PC-9 (cell line): ENCODE measurements at places on chromosomes 11 and 22.

DNA sequence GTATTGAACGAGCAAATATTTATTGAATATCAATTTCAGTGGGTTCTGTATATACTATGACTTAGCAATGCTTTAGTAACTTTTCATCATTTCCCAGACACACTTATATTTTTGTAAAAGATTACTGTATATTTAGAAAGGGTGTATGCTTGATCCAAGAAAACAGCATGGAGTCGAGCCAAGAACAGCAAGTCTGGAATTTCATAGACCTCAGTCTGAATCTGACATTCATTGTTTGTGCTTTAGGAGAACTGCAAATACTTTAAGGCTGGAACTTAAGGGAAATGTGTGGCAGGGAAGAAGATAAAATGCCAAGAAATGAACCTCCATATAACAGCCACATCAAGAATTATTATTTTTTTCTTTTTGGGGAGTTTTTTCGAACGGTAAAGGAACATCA is 1156.8 kb downstream of the LRRC4C start:
- no peak for DNase-seq

DNA sequence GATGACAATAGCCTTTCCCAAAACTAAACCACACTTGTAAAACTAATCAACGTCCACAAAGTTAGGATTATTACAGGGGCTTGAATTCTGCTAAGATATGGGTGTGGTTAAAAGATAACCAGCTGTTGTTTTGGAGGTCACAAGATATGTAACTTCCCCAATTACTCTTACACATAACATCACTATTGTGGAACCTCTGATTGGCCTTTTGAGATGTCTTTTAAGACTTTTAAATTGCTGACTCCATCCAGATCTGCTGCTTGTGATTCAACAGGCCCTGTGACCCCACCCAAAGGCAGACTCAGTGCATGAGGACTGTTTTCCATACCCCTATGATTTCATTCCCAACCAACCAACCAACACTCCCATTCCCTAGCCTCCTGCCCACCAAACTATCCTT is 893.9 kb downstream of the OPCML start:
- no peak for DNase-seq

GRCh38 chr11:127679816-127680545 is 679.4 kb upstream of the KIRREL3 start:
- DNase-seq = no peak

DNA sequence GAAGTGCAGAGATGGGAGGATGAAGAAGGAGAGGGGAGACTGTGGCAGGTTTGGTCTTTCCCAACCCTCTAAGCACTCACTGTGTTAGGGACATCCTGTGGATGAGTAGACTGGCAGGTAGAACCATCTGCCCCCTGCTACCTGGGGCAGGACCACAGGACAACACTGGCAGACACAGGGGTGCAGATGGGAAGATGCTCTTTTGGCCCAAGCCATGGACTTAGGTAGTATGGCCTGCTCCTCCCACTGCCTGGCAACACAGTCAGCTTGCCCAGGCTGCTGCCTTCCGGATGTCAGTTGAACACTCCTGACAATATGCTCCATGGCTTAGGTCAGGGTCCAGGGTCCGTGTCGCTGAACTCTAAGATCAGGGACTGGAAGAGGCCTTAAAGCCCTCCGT is 140.7 kb upstream of the NAV2 start:
- no peak for DNase-seq

GRCh38 chr11:113023986-113024385 is 62.8 kb downstream of the NCAM1 start:
- DNase-seq = no peak

- DNase-seq = no peak
Measured at GRCh38 chr11:81059356-81059755, 1618.5 kb upstream of the TENM4 start.

DNA sequence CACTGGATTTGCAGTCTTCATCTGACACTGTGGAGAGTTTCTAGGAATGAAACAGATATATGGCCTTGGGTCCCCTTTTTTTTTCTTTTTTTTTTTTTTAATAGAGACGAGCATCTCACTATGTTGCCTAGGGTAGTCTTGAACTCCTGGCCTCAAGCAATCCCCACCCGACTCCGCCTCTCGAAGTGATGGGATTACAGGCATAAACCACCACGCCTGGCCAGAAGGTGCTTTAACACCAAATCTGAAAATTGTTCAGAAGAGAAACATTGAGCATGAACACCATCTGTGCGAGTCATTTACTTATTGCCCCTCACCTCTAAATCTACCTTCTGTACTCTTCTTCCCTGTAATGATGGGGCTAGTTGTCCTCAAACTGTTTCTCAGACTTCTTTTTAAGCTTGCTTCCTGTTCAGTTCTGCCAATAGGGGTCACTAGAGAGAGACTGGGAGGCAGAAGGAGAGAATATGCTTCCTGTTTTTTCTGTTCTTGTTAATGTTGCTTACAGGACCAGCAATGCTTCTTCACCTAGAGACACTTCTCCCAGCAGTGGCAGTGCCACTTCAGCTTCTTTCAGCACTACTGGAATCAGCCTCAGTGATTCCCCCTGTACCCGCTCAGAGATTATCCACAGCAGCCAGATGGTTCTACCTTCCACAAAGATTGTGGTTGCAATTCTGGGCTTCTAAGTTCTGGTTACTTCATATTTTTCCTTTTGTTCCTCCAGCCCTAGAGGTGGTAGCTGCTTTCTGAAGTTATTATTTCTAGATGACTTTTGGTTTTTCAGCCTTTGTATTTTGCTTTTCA is 20.8 kb upstream of the ZBED5 start:
- DNase-seq = no peak

DNA sequence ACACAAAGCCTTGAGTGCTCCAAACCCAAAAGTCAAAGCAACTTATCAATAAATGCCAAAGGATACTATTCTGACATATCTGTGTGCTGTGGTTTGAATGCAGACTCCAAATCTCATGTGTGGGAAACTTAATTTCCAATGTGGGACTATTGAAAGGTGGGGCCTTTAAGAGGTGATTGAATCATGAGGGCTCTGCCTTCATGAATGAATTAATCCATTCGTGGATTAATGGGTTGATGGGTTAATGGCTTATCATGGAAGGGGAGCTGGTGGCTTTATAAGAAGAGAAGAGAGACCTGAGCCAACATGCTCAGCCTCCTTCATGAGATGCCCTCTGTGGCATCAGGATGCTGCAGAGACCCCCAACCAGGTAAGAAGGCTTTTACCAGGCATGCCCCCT is 16.8 kb upstream of the ZNF280A start:
- DNase-seq = no peak

- no peak for DNase-seq
Measured at GRCh38 chr11:106514706-106515105, 437.2 kb downstream of the AASDHPPT start.

DNA sequence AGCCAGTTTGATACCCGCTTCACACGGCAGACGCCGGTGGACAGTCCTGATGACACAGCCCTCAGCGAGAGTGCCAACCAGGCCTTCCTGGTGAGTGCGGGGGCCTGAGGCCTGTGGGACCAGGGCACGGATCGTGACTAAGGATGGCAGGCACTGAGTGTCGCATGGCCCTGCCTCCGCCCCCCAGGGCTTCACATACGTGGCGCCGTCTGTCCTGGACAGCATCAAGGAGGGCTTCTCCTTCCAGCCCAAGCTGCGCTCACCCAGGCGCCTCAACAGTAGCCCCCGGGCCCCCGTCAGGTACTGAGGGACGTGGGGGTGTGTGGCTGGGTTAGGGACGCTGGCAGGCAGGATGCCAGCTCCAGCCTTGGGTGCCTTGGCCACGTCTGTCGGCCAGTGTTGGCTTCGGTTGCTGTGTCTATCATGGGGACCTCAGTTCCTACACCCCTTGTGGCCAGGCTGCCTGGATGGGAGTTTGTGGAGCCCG is 3.0 kb downstream of the PTPRCAP start:
- DNase-seq = no peak

GRCh38 chr22:37768273-37768672 is 39.5 kb upstream of the GCAT start:
- DNase-seq = no peak

DNA sequence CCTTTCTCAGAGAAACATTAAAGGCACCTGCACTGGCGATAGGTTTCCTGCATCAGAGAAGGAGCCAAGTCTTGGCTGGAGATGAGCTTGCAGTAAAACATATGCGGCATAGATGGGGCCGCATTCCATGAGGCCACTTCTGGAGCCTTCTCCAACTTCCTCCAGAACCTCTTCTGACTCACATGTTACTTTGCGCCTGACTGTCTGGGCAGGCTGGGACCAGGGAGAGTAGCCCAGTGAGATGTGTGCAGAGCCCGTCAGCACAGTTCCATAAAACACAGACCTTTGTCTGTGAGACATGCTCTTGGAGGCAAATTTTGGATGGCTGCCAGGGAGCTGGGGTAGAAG is 55.4 kb upstream of the BID start:
- no peak for DNase-seq

DNA sequence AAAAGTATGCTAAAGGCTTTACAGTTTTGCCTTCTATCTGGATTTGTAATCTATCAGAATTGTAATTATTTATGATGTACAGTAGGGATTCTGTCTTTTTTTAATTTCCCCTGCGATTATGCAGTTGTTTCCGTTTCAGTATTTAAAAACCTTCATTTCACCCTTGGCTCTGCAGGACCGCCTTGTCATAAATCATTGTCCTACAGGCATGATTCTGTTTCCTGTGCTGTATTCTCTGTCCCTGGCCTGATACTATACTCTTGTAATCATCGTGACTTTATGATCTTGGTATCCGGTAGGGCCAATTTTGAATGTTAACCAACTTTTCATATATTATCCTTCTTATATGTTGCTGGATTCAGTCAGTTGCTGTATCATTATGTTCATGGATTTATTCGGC is 151.7 kb downstream of the ATXN10 start:
- DNase-seq = no peak

- no peak for DNase-seq
Measured at GRCh38 chr22:34308101-34308500, 387.8 kb upstream of the LARGE1 start.

GRCh38 chr11:48122656-48123055 is 94.0 kb upstream of the OR4B1 start:
- no peak for DNase-seq

- DNase-seq = no peak
Measured at GRCh38 chr11:15361316-15361715, 246.6 kb downstream of the INSC start.

GRCh38 chr22:39205344-39206021 is 39.3 kb downstream of the PDGFB start:
- peak; percentile 71 for DNase-seq

DNA sequence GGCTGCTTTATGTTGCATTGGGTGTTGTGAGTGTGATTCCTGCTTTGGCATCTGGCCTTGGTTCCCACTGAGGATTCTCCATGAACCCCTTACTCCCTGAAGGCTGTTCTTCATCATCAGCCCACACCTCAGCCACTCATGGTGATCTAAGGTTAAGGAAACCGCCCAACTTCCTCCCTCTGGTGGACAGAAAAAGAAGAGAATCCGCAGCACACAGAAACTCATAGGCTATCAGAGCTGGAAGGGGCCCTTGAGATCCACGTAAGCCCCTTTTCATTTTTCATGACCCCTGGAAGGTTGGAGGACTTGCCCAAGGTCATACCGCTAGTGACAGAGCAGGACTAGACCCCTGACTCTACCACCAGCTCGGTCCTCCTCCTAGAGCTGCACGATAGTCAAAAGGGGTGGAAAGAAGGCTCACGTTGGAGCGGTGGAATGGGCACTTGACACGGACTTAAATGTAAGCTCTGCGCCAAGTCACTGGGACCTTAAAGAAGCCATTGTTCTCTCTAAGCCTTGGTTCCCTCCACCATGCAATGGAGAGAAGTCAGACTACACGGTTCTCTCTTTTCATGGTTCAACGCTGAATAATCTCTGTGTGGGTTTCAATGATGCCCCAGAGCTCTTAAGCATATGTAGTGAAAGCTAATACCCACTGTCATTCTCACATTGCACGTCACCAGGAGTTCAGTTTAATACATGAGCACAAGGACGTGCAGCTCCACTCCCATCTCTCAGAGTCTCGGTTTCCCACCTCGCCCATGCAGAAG is 83.6 kb upstream of the CRTAM start:
- no peak for DNase-seq

GRCh38 chr11:13207665-13208594 is 69.7 kb upstream of the BMAL1 start:
- peak; percentile 40 for DNase-seq

GRCh38 chr22:44709881-44710392 is 7.9 kb downstream of the PRR5 start:
- no peak for DNase-seq

DNA sequence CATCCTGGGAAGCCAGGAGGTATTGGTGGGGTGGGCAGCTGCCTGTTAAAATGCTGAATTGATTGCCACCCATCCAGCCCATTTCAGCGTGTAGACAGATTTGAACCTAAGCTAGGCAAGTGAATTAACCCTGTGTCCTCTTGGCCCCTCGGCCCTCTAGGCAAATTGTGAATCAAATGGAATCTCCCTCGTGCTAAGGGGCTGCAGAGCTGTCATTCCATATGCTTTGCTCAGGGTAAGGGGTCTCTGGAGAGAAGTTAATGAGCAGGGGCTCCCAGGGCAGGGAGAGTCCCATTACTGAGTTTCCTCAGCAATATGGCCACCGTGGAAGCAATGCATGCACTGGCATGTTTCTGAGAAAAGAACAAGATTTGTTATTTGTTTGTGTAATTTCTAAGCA is 117.7 kb upstream of the RCN1 start:
- no peak for DNase-seq

- DNase-seq = no peak
Measured at GRCh38 chr22:34115722-34116121, 195.4 kb upstream of the LARGE1 start.

DNA sequence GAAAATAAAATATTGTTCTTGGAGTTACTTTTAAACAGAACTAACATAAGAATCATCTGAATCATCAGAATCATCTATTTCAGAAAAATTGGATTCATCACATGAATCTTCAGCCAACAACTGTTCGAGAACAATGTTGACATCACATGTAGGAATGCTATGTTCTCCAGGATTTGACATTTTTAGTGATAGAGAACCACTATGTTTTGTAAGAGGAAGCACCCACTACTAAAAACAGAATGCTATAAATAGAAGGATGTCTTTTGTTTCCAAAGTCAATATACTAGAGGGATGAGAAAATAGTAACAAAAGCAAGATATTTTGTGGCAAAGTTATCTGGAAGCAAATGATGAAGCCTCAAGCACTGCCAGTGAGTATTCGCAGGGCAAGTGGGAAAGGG is 263.4 kb upstream of the DDI1 start:
- DNase-seq = no peak

GRCh38 chr11:64556044-64556720 is 34.8 kb upstream of the SLC22A12 start:
- no peak for DNase-seq

GRCh38 chr11:134504146-134504905 is 92.3 kb upstream of the B3GAT1 start:
- DNase-seq = no peak

GRCh38 chr22:20095521-20095920 is 15.5 kb downstream of the DGCR8 start:
- no peak for DNase-seq
